ENCODE measurements at places on chromosomes 6 and 20.

DNA sequence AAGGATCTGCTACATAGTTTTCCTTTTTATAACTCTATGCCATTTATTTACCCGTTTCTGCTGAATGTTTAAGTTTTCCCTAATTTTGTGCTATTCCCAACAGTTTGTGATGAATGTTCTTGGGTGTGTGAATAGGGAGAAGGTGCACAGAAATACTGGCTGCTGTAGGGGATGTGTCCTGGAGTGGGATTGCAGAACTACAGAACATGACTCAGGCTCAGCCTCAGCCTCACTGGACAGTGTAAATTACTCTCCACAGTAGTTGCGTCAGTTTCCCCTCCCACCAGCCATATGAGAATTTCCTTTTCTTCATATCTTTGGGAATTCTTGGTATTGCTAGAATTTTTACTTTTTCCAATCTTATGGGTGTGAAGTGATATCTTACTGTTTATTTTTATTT is 57.0 kb downstream of the SLX4IP start:
- DNase-seq: no peak

DNA sequence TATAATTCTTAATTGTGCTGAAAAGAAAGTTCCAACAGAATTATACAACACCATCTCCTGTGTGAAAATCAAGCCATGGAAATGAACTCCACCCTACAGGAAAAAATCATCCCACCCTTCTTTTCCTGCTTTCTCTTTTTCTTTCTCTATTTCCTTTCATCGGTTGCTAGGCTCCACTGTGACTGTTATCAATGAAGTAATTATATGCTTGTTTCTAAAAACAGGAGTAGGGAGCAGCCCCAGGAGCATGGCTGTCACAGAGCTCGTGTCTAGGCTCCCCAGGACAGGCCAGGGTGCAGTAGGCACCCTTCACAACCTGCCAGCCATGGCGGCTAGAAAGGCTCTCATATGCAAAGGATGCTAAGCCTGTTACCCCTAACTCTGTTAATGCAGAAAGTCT is 13.0 kb downstream of the MPC1 start:
- DNase-seq: no peak

GRCh38 chr6:40346246-40346645 is 240.9 kb downstream of the LRFN2 start:
- DNase-seq: no peak

GRCh38 chr20:42392442-42392841 is 774.3 kb upstream of the CHD6 start:
- no peak for DNase-seq

DNA sequence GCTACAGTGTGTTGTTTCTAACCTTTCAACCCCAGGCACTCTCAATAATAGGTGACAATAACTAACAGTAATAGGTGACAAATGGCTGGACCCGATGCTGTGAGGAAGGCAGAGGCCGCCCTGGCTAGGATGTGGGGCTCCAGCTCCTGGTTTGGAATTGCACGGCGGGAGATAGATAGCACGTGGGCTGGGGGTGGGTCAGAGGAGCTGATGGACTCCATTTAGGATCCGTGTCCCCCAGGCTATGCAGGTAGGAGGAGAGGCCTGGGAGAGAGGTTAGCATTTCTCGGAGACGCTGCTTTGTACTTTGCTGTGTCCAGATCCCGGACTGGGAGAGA is 61.4 kb downstream of the EZR start:
- DNase-seq: no peak

- no peak for DNase-seq
Measured at GRCh38 chr6:144549837-144550747, 265.0 kb downstream of the UTRN start.

Measured in activated T-helper 9 cell treated with anti-CD3 and anti-CD28 coated beads, Interleukin-2, amount 50 U/mL, for 16 hours (primary cell).